RWPE1 (cell line): ENCODE measurements at places on chromosomes 1 and 21.

DNA sequence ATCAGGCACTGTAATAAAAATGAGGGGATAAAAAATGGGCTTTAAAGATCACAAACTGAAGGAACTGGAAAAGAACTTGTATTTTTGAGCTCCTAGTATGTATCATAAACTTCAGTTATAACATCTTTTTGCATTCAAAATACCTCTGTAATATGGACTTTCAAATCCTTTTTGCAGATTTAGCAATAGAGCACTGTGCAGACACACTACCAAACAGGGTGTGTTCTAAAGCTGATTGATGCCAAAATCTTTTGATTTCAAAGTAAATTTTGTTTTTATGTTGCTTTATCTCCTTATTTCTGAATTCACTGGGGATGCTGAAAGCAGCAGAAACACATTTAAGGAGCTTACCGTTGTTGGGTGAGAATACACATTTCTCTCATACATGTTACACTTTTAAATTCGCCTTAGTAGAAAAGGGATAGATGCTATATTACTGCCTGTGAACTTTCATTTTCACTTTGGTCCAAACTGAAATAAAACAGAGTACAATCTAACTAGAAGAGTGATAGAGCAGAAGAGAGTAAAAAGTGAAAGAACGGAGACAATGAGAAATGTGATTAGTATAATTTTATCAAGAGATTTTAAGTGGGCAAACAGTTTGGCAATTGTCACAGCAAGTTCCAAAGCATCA is 1126.6 kb downstream of the BRINP3 start:
- DNase-seq, result no peak

- no peak for DNase-seq
Observed at GRCh38 chr1:170407138-170407537, 124.8 kb upstream of the GORAB start.

DNA sequence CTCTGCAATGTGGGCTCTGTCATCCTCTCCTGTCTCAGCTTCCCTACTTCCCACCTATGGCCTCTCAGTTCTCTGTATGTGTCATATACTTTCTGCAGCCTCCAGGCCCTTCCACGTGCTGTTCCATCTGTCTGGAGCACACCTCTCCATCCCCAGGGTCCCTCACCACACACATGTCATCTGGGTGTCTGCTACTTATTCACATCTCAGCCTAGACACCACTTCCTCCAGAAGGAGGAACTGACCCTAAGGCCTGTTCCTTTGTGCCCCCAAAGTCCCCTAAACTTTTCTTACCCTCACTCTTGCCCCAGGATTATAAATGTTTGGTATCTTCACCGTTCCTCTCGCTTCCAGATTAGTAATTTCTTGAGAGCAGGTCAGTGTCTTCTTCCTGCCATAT is 10.1 kb downstream of the LACTBL1 start:
- DNase-seq, result no peak

DNA sequence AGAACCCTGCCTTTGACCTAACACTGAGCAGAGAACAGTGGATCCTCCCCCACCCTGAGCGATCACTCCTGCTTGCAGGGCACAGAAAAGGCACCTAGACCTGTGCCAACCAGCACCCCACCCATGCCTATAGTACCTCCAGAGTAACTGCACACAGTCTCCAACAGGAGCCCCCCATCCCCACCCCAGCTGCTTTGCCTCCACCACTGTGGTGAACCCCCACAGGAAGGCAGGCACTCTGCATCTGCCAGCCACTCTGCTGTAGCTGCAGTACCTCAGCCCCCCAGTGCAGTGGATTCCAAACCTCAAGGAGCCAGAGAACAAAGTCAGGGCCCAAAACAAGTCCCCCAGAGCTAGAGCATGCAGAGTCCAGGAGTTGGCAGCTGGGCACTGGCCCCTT is 10.7 kb downstream of the SPATC1L start:
- DNase-seq, result no peak

DNA sequence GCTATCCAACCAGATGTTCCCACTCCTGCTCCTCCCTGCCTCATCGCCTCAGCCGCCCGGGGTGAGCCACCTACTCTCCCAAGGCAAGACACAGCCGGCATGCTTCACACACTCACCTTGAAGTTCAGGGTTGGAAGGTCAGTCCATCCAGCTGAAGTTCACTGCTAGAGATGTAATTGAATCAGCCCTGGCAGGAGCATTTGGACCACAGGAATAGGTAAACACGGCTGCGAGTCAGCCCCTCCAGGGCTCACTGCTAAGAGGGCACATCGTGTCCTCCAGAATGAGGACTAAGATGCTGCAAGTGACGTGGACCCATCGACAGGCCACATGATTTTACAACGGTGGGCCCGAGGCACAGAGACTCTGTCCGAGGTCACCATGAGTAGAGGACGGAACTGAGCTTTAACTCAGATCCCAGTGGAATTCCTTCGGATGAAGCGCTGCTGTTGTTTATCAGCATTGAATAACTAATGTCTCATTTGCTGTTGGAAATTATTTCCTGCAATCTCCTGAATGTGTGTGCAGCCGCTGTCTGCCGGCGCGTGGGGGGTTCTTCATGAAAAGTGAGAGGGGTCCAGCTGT is 41.9 kb downstream of the RSPH1 start:
- DNase-seq, result no peak

DNA sequence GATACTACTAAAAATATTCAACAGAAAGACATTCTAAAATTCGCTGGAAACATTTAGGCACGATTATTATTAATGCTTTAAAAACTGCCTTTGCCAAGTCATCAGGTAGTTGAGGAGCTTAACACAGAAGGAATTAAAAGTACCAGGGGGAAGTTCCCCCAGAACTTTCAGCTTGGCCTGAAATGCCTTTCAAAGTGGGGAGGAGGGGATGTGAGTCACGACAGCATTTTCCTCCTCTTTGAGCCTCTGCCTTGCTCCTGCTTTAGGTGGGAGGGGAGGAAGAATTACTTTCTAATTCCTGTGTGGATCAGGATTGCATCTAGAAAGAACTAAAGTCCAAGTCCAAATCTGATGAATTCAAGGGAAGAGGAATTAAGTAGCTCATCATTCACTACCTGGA is 183.7 kb downstream of the CLIC6 start:
- no peak for DNase-seq

- DNase-seq, result no peak
Observed at GRCh38 chr1:32937061-32937460, 27.5 kb downstream of the RNF19B start.

DNA sequence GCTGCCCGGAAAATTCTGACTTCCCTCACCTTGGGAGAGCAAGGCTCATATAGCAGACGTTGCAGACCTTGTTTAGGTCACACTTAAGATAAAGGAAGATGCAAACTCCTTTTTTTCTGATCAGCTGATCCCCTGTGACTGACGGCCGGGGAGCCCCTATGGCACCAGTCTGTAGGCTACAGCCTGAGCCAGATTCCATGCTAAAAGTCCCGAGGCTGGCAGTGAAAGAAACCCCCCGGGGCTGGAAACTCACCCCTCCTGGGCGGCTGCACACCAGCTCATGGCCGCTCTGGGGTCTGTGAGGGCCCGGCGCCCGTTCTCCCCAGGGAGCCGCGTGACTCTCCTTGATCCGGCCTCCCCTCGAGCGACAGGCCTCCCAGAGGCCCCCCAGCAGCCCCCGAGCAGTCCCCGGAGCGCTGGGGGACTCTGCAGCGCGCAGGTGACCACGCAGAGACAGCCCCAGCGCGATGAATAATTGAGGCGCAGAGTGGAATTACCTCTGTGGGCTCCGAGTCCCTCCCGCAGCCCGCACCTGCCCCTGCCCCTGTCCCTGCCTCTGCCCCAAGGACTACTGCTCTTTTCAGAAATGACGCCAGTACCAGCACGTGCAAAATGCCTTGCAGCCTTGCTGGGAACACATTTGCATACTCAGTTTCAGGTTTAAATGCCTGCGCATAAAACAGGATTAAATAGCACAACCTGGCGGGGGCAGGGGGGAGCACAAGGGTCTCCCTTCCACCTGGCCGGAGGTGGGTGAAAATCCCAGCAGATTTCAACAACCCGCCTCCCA is 62.6 kb upstream of the CLDN14 start:
- no peak for DNase-seq

GRCh38 chr1:96641282-96641681 is 80.3 kb upstream of the PTBP2 start:
- DNase-seq, result no peak

DNA sequence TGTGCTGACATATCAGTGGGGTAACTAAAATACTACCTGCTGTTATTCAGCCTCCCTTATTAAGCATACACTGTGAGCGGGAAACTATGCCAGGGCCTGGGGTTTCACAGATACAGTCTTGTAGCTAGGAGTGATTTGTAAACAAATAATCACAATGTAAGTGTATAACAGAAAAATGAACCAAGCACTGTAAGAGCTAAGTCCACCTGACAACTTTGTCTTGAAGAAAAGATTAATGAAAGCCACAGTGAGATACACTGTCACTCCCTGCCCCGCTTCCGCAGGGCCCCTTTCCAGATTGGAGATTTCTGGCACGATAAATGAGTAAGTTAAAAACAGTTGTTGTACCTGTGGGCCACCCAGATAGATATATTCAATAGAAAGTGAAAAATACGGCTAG is 4.8 kb downstream of the RCAN3 start:
- DNase-seq, result no peak

DNA sequence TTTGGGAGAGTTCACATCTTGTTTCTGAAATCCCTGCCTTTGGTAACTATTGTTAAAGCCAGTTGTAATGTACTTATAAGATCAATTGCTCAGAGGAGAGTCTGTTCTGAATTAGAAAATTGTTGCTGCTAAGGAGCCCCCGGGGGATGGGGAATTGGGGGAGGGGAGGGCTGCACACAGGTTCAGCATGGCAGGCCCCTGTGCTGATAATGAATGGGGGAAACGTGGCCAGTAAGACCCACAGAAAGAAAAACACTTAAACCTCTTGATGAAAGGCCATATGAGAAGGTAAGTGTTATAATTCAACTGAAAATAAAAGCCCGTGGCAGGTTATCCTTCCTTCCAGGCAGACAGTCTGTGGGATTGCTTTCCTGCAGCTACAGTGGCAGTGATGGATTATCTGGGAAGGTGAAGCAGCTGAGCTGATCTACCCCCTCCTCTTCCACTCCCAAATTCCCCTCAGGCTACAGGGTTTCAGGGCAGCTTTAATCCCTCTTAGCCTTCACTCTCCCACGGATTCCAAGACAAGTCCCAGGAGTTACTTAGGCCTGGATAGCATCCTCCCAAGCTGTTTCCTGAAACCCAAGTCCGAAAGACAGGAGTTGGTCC is 398.8 kb downstream of the TBX15 start:
- no peak for DNase-seq

DNA sequence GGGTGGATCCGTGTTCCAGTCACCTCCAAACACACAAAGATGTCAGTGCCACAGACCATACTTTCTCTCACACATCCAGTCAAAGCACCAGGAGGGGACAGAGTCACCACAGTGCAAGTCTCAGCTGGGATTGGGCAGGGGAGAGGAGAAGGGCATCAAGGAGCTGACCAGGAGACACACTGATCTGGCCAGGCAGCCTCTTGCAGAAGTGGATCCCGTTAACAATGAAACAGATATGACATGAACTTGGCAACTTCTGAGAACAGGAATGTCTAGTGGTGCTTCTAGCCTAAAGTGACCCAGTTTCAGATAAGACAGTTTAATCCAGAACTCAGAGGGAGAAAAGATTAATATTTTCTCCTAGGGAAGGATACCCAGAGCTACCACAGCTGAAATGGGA is 71.0 kb downstream of the HIVEP3 start:
- no peak for DNase-seq

- DNase-seq, result no peak
Observed at GRCh38 chr1:63937461-63938022, 163.7 kb downstream of the ROR1 start.

DNA sequence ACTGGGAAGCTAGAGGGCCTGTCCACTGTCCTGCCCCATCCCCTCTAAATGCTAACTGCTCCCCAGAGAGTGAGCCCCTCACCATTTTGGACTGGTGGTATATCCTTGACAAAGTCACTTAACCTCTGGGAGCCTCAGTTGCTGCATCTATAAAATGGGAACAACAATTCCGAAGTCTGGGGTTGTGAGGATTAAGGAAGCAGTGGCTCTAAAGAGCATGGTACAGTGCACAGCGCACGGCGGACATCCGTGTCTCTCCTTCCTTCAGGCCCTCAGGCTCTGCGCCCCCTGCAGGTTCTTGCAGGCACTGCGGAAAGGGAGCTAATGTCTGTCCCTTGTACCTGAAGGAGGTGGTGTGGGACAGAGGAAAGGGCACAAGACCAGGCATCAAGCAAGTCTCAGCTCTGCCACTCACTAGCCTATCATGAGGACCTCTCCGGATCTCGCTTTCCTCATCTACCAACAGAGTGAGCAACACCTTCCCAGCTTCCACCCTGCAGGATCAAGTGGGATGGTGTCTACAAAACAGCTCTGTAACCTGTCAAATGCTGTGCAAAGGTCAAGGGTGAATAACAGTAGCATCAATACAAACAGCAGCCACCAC is 20.1 kb downstream of the ECE1 start:
- DNase-seq, result no peak

- no peak for DNase-seq
Observed at GRCh38 chr1:222953585-222953984, 138.7 kb downstream of the DISP1 start.

DNA sequence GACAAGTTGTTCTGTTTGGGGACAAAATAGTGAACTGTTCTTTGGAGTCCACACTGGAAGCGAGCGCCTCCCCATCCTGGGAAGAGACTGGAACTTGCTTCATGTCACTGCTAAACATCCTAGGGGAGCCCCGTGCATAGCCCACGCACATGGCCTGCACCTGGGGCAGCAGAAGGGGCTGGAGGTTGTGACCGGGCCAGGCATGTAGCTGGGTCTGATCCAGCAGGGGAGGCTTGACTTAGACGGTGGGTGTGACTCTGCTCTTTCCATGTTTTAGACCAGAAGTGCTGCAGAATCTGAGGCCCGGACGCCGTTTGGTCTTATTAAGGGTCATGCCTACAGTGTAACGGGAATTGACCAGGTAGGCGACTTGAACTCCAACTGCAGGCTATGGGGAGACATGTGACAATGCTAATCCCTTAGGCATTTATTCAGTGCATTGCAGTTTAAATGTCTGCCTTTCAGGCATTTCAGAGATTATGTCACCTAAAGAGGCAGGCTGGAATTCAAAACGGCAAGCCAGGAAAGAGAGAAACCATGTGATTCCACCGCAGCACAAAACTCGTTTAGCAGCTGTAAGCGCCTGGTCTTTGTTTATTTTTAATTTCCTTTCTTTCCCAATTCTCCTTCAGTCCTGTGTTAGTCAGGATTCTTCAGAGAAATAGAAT is 21.8 kb downstream of the CAPN9 start:
- DNase-seq, result no peak

DNA sequence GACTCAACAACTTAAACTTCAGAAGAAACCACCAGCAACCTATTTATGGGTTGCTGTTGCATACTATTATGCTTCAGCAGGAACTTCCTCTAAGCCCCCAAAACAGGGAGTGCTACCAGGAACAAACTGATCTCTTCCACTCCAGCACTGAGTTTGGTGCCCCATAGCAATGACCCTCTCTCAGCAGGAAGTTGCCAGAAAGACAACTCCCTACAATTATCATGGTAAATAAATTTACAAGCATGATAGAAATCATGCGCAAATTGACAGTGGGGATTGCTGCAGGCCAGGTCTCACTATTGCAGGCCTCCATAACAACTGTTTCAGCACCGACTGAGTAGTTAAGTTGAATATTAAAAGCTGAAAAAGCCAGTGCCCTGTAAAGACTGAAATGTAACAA is 180.6 kb downstream of the PLA2G4A start:
- no peak for DNase-seq

- no peak for DNase-seq
Observed at GRCh38 chr1:19405195-19405760, 80.1 kb downstream of the CAPZB start.

GRCh38 chr1:159933347-159933746 is 8.0 kb upstream of the TAGLN2 start:
- peak; percentile 53 for DNase-seq

GRCh38 chr1:226643177-226643576 is 94.6 kb downstream of the STUM start:
- DNase-seq, result peak; percentile 99

GRCh38 chr1:197440715-197441114 is 172.7 kb downstream of the CRB1 start:
- no peak for DNase-seq
